ENCODE measurements at places on chromosomes 2 and 18.
A peak's percentile ranks its signal among the peaks of the same experiment; 100 is the strongest.

DNA sequence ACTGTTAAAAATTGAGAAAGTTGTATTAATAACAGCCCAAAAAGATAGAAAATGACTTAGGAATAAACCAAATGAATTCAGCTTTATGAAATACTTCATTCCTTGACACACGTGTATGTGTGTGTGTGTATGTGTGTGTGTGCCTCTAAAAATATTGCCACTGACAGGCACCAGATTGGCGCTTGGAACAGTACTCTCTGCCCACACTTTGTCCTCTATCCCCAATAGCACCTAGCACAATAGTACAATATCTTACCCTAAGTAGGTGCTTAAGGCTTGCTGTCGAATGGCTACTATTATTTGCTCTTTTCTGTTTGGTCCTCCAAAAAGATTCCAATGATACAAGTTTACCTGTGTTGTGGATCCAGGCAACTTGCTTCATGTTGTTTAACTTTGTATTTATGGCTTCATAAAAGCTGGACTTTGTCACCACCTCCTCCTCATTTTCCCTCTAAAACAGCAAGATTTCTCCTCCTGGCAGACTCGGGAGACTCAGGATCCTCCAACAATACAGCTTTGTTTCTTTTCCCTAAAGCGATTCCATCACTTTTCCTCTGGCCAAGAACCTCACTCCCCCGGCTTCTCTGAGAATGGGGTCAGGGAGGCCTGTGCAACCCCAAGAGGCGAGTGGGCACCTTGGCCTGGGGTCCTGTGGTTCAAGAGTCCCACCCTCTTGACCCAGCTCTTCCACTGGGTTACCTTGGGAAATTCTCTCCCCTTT lies 43.3 kb upstream of the LCLAT1 start:
- DNase-seq: no peak

DNA sequence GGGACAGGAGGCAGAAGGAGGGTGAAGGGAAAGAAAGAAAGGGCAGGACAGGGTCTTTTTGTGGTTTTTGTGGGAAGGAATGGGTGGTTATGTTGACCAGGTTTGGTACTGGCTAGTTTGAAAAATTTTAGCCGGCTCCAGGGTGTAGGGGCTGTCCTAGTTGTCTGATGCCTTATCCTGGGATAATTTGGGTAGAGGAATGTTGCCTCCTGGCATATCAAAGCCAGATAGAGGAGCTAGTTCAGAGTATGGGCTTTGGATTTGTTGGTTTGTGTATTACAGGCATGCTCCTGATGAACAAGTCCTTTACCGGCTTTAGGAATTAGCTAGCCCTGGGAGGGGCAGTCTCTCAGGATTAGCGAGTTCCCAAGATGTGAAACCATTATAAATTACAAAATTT lies 101.1 kb upstream of the LHCGR start:
- no peak for DNase-seq

- DNase-seq: no peak
Observed at GRCh38 chr2:60485055-60485454, 68.4 kb downstream of the BCL11A start.

GRCh38 chr18:11464129-11464528 lies 145.3 kb upstream of the SLC35G4 start:
- DNase-seq: no peak

DNA sequence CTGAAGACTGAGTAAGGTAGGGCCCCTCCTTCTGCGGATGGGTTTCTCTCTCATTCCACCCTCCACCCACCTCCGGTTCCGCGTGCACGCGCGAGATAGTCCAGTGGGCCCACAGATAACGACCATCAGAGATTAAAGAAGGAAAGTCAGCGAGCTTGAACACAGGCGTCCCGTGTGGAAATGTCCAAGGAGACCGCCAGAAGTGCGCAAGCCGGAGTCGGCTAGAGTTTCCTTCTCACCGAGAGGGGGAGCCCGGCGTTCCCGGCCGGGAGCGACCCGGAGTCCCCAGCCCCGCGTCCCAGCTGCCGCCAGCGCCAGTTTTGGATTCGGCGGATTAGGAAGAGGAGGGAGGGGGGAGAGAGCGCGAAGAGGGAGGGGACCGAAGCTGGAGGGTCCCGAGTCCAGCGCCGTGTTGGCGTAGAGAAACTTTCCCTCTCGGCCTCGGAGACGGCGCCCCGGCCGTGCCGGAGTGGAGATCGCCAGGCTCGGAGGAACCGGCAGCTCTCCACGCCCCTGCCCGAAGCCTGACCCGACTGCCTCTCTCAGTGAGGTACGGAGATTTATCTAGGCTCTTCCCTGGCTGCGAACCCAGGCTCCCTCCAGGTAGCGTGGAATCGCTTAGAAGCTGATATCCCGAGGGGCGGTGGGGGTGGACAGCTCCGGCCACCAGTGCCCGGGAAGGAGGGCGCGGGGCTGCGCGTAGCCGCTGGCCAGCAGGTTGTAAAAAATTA lies at the start of gene GULP1:
Gene GULP1 (plus strand): TSS at position 258 of the 731 bp plus-strand sequence. CDS start 185,829 bp downstream, outside the sequence.
- peak; percentile 73 for DNase-seq

DNA sequence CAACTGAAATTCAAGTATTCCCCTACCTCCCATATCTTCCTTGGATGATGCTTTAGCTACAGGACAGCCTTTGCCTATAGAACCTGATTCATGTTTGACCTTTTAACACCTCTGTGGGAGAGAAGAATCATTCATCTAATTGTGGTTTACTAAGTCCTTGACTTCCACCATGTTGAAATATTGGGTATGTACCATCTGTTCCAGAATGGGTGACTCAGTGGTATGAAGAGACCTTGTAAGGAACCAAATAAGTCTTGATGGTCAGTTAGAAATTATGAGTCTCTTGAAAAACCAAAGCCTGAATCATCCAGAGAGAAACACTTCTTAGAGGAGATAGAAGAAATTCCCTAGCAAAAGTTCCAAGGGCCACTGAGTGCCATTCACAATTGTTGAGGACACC lies 27.5 kb downstream of the STAMBP start:
- peak; percentile 51 for DNase-seq

DNA sequence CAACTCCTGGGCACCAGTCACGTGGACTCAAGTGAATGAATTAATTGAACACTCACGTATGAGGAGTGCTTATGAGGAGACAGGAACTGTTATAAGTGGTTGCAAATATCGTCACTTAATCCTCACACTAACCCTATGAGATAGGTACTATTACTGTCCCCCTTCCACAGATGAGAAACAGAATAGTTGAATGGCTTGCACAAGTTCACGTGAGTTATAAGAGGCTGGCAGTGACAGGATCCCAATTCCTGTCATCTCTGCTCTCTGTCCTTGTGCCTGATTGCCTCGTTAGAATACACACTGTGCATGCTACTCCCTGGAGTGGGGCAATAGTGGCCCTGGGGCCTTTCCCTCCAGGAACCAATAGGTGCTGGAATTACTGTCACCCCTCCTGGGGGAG lies 253.5 kb downstream of the DYSF start:
- DNase-seq: no peak

Measured in fibroblast of gingiva (primary cell).